AG20443 (cell line): ENCODE measurements at places on chromosomes 3 and 15.

DNA sequence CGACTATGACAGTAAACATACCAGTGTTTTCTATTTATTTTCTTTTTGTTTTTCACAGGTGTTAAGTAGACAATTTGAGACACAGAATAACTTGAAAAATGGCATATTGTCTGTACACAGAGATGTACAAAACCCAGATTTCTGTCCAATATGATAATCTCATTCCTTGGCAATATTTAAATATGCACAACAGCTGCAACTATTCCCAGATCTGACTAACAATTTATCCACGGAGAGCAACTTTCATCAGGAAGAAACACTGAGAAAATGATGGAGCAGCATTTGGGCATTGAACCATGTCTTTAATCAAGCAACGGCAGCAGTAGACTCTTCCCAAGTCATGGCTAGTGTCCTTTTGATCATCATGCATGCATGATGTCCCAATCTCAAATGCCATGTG is 452.6 kb downstream of the ZPLD1 start:
- DNase-seq: no peak

DNA sequence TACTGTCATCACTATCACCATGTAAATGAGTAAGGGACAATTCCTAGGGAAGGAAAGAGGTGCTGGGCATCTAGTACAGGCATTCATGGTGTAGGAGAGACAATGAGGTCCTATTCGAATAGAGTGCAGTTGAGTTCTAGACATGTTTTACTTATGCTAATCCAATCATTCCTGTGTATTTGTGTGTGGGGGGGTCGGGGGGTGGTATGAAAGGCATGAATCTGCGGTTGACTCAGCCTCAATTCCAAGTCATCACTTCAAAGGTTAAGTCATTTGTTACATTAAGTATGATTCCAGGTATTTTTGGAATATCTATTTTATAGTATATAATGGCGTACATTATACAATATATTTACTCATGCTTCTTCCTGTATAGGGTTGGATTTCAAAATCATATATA is 163.1 kb upstream of the GALNT15 start:
- no peak for DNase-seq

DNA sequence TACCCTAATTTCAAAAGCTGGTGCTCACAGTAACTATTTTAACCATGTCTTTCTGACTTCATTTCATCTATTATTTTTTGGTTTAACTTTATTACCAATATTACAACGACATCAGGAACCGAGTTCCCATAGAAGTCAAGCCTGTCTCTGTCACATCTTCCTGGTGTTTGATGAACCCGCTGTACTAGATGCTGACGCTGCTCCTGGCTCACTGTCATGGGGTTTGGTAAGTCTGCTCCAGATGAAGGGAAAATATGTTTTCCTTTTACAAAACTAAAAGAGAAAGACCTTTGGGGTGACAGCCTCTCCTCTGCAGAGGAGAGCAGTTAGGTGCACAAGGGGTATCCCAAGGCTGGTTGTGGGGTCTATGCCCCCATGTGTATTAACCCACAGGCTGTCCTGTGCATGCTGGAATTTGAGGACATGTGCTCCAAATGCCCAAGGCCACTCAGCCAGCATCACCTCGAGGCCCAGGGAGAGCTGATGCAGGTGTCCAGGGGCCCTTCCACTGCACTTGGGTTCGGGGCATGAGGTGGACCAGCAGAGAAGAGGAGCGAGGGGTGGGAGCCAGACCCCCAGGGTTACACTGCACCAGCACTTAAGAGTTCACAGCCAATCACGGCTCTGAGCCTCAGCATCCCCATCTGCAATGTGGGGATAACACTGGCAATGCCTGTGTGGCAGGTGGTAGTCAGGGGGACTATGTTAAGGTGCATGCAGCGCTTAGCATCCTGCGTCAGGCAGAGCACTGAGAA is 62.2 kb downstream of the ATP10A start:
- DNase-seq: no peak

- DNase-seq: no peak
Observed at GRCh38 chr15:56991017-56991416, 72.6 kb downstream of the TCF12 start.
